ENCODE measurements at places on chromosomes 1 and 21.

DNA sequence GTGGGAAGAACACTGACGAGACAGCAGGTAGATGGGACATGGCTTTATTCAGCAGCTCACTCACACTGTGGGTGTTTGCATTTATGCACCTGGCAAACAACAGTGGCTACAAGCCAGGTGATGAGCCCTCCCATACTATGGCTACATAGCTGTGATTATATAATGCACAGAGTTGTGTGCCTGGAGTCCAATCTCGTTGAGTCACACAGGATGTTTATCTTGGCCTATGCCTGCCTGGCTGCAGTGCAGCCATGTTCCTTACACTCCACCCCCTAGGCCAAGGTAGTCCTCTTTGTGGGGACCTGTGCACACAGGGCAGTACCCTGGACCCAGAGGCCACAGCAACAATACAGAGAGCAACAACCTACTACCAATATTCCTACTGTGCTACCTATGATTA is 1643.8 kb downstream of the MRPL39 start:
- no peak for DNase-seq

DNA sequence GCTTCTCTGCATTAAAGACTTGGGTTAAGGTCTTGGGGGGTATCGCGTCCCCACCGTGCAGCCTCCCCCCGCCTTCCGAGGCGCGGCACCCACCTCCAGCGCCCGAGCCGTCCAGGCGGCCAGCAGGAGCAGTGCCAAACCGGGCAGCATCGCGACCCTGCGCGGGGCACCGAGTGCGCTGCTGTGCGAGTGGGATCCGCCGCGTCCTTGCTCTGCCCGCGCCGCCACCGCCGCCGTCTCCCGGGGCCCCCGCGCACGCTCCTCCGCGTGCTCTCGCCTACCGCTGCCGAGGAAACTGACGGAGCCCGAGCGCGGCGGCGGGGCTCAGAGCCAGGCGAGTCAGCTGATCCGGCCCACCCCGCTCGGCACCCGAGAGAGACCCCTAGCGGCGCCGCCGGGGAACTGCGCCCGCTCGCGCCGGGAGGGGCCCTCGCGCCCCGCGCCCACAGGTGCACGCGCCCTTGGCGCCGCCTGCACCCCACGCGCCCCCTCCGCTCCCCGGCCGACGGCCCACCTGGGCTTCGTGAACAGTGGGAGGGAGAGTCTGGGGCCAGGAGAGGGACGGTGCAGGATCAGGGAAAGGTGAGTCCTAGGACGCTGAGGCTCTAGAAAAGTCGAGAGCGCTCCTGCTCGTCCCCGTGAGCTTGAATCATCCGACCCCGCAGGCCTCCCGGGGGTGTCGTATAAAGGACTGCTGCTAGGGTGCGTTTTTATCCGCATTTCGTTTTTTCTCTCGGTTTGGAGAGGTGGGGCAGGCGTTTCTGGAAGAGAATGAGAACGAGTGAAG is at the start of gene APP:
Gene APP (minus strand): TSS at position 300 of the 787 bp plus-strand sequence. CDS start 150 bp downstream, at position 150.
- peak; percentile 75 for DNase-seq

DNA sequence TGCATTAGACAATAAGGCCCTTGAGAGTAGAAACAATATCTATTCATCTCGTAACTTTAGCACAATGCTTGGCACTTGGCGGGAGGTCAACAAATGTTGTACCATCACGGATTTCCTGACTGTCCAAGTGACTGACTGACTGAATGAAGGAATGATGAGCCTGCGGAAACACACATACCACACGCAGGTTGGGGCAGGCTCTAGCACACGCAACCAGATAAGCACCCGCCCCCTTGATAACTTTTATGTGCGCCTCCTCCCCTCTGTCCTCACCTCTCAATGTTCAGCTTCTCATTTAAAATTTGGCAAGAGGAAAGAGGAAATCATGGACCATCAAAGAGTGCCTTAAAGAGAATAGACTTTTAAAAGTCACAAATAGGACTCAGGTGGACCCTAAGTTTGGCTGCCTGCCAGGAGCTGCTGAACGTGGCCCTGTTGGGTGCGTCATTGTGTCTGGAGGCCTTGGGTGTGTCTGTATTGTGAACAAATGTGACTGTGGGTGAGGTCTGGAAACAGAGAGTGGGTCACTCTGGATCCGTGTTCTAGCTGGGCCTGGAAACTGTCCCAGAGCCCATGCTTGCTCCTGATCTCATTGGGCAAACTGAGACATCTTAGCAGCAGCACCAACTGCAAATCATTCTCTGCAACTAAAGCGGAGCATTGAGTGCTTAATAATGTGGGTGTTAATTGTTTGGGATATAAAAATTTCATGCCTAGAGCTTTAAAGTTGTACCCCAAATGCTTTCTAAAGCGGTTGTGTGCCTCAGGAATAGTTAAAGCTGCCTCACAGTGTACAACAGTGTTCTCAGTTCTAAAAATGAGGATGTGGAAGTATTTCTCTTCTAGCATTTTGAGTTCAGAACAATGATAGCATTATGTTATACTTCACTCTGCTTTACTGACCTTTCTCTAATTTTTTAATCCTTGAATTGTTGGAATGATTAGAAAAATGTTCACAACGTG is 47.6 kb upstream of the ABCG1 start:
- DNase-seq: no peak

GRCh38 chr1:28027660-28028059 is 60.8 kb downstream of the EYA3 start:
- no peak for DNase-seq

DNA sequence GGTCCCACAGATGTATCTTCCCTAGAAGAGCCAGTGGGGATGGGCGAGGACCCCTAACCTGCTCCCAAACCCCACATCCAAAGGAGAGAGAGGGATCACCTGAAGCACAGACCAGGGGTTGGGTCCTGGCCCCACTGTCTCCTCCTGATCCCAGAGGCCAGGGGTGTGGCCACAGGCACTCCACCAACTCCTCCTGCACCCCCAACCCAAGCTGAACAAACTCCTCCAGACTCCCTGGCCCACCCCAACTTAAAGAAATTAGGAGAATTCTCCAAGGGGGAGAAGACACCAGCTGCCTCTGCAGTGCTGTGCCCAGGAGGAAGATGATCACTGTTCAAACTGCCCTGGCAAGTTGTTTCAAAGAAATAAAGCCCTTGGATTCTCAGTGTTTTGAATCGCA is 4.5 kb upstream of the PRAMEF12 start:
- DNase-seq: no peak

DNA sequence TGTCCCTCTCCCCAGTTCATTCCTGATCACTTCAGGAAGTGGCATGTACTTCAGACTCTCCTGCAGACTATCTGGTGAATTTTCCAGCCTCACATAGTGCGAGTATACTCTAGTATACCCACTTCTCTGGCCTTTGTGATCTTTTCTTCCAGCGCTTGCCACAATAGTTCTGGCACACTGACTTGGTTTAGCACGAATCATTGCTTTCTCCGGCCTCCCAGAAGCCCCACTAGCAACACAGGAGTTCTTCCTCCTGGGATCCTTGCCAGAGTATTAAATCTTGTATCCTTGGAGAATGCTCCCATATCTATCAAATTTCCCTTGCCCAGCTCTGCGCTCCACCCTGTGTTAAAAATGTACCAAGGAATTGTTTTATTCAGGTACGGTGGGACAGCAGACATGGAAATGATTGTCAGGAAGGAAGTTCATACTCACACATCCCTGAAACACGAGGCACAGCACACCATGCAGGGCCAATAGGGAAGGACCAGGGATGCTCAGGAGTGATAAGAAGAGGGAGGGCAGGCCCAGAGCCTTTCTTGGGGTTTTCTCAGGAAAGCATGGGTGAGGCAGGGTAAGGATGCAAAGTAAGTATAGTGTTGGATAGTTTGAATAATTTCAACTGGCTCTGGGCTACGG is 136.7 kb downstream of the ADSS2 start:
- DNase-seq: no peak

DNA sequence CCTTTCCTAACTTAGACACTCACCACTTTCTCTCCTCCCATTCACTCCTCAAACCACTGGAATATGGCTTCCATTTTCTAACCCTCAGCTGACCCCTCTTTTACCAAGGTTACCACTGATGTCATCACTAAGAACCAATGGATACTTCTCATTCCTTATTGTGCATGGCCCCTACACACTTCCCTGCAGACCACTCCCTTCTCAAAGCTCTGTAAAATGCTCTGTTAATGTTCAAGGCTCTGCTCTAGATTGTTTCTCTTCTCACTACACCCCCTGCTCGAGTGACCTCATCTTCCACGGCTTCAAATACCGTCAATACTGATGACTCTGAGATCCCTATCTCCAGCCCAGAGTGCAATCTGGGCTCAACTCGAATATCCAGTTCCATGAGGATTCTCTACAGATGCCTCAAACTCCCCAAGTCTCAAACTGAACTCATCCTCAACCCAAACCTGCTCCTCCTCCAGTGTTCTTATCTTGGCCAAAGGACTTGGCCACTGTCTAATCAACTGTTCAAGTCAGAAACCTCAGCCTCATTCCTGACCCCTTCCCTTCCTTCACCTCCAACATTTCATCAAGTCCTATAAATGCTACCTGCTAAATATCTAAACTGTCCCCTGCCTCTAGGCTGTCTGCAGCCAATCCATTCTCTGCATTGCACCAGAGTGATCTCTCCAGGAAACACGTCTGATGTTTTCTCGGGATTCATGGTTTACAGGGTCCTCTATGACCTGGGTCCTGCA is 41.3 kb upstream of the BMP8B start:
- DNase-seq: no peak

DNA sequence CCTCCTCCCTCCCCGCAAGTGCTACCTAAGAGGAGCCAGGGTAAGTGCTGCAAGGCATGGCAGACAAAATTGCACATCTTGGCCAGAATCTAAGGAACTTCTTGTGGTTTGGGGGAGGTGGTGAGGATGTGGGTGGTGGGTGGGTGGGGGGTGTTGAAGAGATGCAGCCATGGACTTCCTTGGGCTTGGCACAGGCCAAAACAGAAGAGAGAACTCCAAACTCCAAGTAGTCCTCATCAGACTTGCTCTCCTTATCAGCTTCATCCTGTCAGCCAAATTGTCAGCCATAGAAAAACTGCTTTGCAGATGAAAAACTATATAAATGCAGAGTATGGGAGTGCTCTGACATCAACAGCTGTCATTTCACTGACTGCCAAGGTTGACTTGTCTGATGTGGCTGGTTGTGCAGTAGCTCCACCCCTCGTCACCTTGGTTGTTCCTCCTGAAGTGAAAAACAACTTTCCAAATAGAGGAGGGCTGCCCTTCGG is 7.1 kb downstream of the AMIGO1 start:
- no peak for DNase-seq

DNA sequence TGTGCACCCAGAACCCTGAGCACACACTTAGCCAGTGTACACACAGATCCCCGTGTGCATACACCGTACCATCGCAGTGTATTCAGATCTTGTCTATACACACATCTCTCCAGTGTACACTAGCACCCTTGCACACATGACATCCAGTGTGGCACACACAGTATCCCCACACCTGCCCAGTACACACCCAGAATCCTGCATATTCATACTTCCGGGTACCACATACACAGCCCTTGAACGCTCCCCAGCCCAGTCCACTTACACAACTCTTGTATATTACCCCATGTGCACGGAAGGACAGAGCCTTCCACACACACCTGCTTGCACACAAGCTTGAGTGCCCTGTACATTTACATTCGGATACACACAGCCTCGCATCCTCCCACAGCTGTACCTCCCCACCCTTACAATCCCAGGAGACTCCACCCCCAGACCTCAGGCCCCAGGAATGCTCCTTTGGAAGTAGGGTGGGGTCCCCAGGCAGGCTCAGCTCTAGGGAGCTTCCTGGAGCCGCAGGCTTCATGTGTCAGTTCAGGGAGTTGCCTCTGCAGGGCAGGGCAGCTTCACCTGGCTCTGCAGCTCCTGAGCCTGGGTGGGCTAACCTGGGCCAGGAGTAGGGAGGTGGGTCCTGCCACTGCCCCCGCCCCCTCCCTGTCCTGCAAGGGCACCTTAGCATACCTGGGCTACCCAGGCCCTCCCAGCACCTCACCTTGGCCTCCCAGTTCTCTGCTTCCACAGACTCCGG is 46.2 kb downstream of the AHDC1 start:
- no peak for DNase-seq

DNA sequence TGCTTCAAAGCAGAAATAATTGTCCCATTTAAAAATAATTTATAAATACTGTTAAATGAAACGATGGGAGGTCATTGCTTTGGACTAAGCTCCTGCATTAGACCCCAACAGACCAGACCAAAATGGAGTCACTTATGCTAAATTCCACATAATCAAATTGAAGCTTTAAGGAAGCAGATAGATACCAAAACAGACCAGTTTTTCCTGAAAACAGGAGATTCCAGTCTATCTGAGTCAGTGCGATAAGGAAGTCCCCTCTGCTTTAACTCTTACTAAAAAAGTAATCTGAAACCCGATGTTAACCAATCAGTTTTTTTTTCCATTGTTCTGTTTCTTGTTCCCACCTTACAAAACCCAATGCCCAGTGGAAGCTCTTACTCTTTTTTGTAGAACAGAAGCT is 16.2 kb upstream of the DNASE2B start:
- DNase-seq: no peak

DNA sequence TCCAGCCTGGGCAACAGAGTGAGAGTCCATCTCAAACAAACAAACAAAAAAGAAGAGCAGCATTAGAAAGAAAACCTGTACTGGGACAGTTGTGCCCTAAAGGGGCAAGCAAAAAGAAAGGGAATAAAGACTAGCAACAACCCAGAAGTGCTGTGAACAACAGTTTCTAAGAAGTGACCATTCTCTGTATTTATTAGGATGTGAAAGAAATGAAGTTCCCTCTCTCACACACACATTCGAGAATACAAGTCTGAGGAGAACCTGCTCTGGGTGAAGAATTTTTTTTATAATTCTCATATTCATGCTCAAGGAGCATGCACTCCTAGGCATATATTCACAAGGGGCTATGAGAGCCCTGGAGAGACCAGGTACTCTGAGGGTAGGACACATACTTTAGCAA is 59.5 kb upstream of the LRRC8D start:
- no peak for DNase-seq

- DNase-seq: no peak
Measured at GRCh38 chr1:35557118-35557610, at the start of gene KIAA0319L. KIAA0319L (minus strand) TSS chr1:35557403; CDS start chr1:35554491, 2,912 bp downstream.

DNA sequence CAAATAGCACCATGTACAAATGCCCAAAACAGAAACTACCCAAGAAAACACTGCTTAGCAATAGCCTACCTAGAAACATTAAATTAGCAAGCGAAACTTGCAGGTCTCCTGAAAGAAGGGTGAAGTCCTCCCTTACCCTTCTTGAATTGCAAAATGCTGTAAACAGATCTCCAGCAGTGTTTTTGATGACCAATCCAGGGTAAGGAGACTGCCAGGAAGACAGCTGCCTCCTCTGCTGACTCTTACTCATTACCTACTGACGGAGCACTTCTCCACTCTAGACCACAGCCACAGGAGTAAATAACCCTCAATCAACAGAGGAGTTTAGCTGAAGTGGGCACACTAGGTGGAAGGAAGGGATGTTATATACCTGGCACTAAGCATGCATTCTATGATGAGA is 32.2 kb upstream of the GADD45A start:
- DNase-seq: no peak

- DNase-seq: no peak
Measured at GRCh38 chr1:44239331-44239960, 26.2 kb downstream of the DMAP1 start.

GRCh38 chr1:2778220-2778592 is 23.3 kb downstream of the TTC34 start:
- no peak for DNase-seq

GRCh38 chr1:78722521-78722920 is 72.9 kb downstream of the IFI44 start:
- DNase-seq: no peak

- no peak for DNase-seq
Measured at GRCh38 chr1:84363019-84363418, 35.3 kb upstream of the DNASE2B start.

- peak; percentile 18 for DNase-seq
Measured at GRCh38 chr21:32403201-32403777, 9.2 kb upstream of the EVA1C start.

GRCh38 chr1:160755911-160756848 is 17.1 kb downstream of the SLAMF7 start:
- no peak for DNase-seq

GRCh38 chr21:38083535-38083934 is 167.3 kb upstream of the KCNJ6 start:
- DNase-seq: no peak

Measured in stimulated activated CD8-positive, alpha-beta memory T cell treated with anti-CD3 and anti-CD28 coated beads, Interleukin-4, amount 100 ng/mL, for 1 hour (primary cell).